Left renal pelvis (tissue), 4 donors: ENCODE measurements at places on chromosomes 11 and 22. TPM values are rescaled to one million over a fixed set of nuclear protein-coding genes. Genes with fewer than 3 reads are reported as not detected.

The BET1L gene
- polyA plus RNA-seq, result 46.0 TPM

The IRAG1 gene
- 7.9 TPM for polyA plus RNA-seq

The TIMM10B gene
- 25.5 TPM for polyA plus RNA-seq

The FGF3 gene
- polyA plus RNA-seq, result not detected

The ALDH3B1 gene
- polyA plus RNA-seq, result 3.0 TPM

The PHOX2A gene
- not detected for polyA plus RNA-seq

The KCNE3 gene
- polyA plus RNA-seq, result 28.2 TPM

The THAP12 gene
- polyA plus RNA-seq, result 90.7 TPM

The F2 gene
- 0.41 TPM for polyA plus RNA-seq

The GPHA2 gene
- polyA plus RNA-seq, result 1.6 TPM

The UVRAG gene
- 21.4 TPM for polyA plus RNA-seq

The KCNK4 gene
- polyA plus RNA-seq, result 0.16 TPM

The PANX2 gene
- polyA plus RNA-seq, result 1.8 TPM

The FGF19 gene
- 0.73 TPM for polyA plus RNA-seq

The BIRC2 gene
- polyA plus RNA-seq, result 88.2 TPM

The CRYBA4 gene
- polyA plus RNA-seq, result not detected

The LRRC51 gene
- 19.6 TPM for polyA plus RNA-seq

The CNGA4 gene
- 0.34 TPM for polyA plus RNA-seq

The RABL2B gene
- polyA plus RNA-seq, result 50.1 TPM

The SEC14L2 gene
- polyA plus RNA-seq, result 8.1 TPM

The UPK3A gene
- polyA plus RNA-seq, result 0.22 TPM

The B4GALNT4 gene
- polyA plus RNA-seq, result 72.7 TPM

The PICALM gene
- polyA plus RNA-seq, result 173 TPM

The TH gene
- polyA plus RNA-seq, result 2.7 TPM

The SNX32 gene
- 4.1 TPM for polyA plus RNA-seq

The CLDN5 gene
- polyA plus RNA-seq, result 19.4 TPM

The HORMAD2 gene
- polyA plus RNA-seq, result not detected

The FXYD2 gene
- 476 TPM for polyA plus RNA-seq

The BAIAP2L2 gene
- 8.4 TPM for polyA plus RNA-seq

The XRCC6 gene
- polyA plus RNA-seq, result 262 TPM

The NCR3LG1 gene
- polyA plus RNA-seq, result 1.6 TPM

The SLC37A2 gene
- 2.8 TPM for polyA plus RNA-seq

The DTX4 gene
- 31.2 TPM for polyA plus RNA-seq

The BID gene
- 18.2 TPM for polyA plus RNA-seq
